Activated T-helper 1 cell treated with anti-CD3 and anti-CD28 coated beads, Interleukin-12 subunit alpha, Interleukin-12 subunit beta, Interleukin-2, Interleukin-4 antibody, amounts not matched to agents 30 ng/mL and 10 ng/mL and 1 ng/mL, durations not matched to agents 14 hours and 24 hours and 36 hours (primary cell): ENCODE measurements at places on chromosomes 7 and 10. TPM values are rescaled to one million over a fixed set of nuclear protein-coding genes. Genes with fewer than 3 reads are reported as not detected.

The PON3 gene
- total RNA-seq = not detected in 2 replicates

The ARF5 gene
- total RNA-seq = 122 and 128 TPM in 2 replicates

The SFTPD gene
- not detected in 2 replicates for total RNA-seq

The CPN1 gene
- not detected in 2 replicates for total RNA-seq

The IL6 gene
- 0.32 and 0.54 TPM in 2 replicates for total RNA-seq

The CRYGN gene
- 0.22 TPM in 1 of 2 replicates, not detected in the other for total RNA-seq

The TMEM273 gene
- total RNA-seq = 16.2 and 16.7 TPM in 2 replicates

The LRGUK gene
- total RNA-seq = 0.05 TPM in 1 of 2 replicates, not detected in the other

The WEE2 gene
- 0.10 and 0.12 TPM in 2 replicates for total RNA-seq

The ELFN1 gene
- 0.05 TPM in 1 of 2 replicates, not detected in the other for total RNA-seq

The MINPP1 gene
- 12.3 and 13.8 TPM in 2 replicates for total RNA-seq

The PBLD gene
- 1.1 and 1.6 TPM in 2 replicates for total RNA-seq

The TMEM176B gene
- total RNA-seq = not detected in 2 replicates

The PRSS1 gene
- not detected in 2 replicates for total RNA-seq

The OR2A5 gene
- total RNA-seq = not detected in 2 replicates

The LLCFC1 gene
- not detected in 2 replicates for total RNA-seq

The NEUROD6 gene
- total RNA-seq = not detected in 2 replicates

The ADO gene
- total RNA-seq = 52.3 and 55.8 TPM in 2 replicates

The SGCE gene
- total RNA-seq = 0.42 TPM in 1 of 2 replicates, not detected in the other

The RSPH10B gene
- 0.81 and 1.1 TPM in 2 replicates for total RNA-seq

The UFSP1 gene
- 4.1 and 5.5 TPM in 2 replicates for total RNA-seq

The PDE1C gene
- not detected in 2 replicates for total RNA-seq

The PRF1 gene
- 100 and 103 TPM in 2 replicates for total RNA-seq

The RTKN2 gene
- total RNA-seq = 3.0 and 3.7 TPM in 2 replicates

The ATP6V0A4 gene
- not detected in 2 replicates for total RNA-seq

The CYP2C9 gene
- not detected in 2 replicates for total RNA-seq

The PRXL2A gene
- 11.9 and 13.2 TPM in 2 replicates for total RNA-seq

The CNPY1 gene
- not detected in 2 replicates for total RNA-seq

The AKR1C8 gene
- 0.22 and 0.34 TPM in 2 replicates for total RNA-seq

The PGAM2 gene
- 0.42 and 0.78 TPM in 2 replicates for total RNA-seq

The CD36 gene
- not detected in 2 replicates for total RNA-seq

The NUDT13 gene
- 0.81 and 0.83 TPM in 2 replicates for total RNA-seq

The C10orf67 gene
- 0.18 TPM in 1 of 2 replicates, not detected in the other for total RNA-seq

The TFEC gene
- not detected in 2 replicates for total RNA-seq

The TAS2R3 gene
- 0.99 and 1.3 TPM in 2 replicates for total RNA-seq

The LSM8 gene
- 45.9 and 46.7 TPM in 2 replicates for total RNA-seq

The TMEM120A gene
- 44.3 and 49.9 TPM in 2 replicates for total RNA-seq

The VGF gene
- total RNA-seq = 0.10 and 0.21 TPM in 2 replicates

The UPK3BL2 gene
- 13.4 and 15.7 TPM in 2 replicates for total RNA-seq

The LRRC18 gene
- not detected in 2 replicates for total RNA-seq
